ENCODE measurements at places on chromosomes 6 and 20.

DNA sequence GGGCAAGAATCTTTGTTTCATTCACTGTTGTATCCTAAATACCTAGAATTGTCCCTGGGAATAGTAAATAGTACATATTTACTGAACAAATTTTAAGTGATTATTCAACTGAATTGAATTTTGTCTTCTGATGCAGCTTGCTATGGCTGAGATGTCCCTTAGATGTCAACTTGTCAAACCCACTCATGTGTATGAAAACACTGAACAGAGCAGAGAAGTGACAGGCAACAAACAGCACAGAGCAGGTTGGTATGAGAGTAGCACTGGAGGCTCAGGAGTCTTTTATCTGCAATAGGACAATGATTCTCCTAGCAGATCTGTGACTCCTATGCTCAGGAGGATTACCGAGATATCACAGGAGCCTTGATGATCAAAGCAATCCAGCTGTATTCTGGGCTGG lies 540.1 kb upstream of the CHD6 start:
- DNase-seq = no peak

DNA sequence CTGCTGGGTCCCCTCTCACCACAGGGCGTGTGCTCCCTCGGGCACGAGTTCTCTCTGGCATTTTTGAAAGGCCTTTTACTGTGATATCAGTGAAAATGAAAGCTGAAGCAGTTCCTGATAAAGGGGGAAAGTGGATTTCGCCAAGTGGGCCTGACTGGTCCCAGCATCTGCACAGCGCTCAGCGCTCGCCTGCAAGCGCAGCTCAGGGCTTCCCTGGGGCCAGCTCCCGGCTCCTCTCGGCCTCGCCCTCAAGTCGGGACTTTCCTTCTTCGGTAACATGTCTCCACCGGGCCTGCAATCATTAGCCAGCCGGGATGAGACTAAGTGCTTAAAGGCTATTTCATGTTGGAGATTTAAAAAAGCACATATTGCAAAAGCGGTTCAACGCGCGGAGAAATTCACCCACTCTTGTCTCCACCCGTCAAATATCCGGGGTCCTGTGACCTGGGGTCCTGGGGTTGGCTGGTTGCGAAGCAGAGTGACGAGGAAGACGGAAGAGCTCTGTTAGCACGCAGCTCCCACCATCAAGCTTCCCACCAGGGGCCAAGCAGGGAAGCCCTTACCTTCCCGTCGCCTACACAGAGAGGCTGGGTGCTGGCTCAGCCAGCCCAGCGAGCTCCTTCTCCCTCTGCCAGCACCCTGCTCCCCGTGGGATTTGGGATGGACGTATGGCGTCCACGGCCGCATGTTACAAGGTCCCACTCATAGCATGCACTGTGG lies 114.1 kb downstream of the SMOC2 start:
- no peak for DNase-seq

DNA sequence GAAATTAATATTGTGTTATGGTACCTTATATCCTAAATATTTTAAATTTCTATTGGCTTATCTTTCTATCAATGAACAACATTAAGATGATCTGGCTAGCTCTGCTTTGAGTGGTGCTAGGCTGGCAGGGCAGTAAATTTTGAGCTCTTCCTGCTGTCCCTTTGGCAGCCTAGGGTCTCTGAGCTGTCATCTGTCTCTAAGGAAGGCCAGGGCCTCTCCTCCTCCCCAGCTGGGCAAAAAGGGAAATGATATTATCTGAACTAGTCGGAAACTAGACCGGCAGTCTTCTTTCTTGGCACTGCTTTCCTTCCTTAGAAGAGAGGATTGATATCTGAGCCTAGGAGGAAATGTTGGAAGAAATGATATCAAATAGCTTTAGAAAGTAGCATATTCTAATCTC lies 176.7 kb upstream of the BTBD3 start:
- no peak for DNase-seq

DNA sequence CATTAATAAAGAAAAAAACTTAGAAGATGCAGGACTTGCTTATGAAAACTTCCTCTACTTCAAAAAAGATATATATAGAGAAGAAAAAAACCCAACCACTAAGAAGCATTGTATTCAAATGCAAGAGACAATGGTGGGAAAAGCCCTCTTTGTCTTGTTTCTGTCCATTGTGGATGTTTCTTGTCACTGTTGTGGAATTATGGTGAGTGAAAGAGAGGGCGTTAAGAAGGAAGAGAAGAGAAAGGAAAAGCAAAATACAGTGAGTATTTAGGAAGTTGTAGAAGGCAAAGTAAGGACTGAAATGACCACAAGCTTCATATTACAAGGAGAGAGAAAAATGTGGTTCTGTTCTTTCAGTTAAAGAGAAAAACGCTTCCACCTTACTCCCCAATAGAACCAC lies 14.1 kb upstream of the THBD start:
- DNase-seq = no peak

Measured in A549 (cell line).